CD4-positive, alpha-beta T cell treated with Interleukin-4 for 4 hours (primary cell): ENCODE measurements at places on chromosomes 1 and 21.

DNA sequence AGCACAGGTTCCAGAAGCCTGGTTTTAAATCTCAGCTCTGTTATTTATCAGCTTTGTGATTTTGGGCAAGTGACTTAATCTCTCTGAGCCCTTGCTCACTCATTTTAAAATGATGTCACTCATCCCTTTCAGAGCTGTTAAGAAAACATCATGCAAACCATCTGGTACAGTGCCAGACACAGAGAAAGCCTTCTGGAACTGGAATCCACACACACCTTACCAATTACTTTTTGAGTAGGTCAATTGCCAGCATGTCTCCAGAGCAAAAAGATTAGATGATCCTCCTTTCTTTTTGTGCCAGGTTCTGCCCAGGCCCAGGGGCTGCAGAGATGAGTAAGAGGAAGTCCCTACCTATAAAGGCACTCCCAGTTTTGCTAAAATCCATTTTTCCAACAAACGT, 61.3 kb downstream of the ROR1 start:
- DNase-seq: no peak

- DNase-seq: no peak
These were observed 64.8 kb downstream of the PIK3R3 start for GRCh38 chr1:46067652-46068051.

GRCh38 chr1:167839009-167839408, 74.9 kb downstream of the ADCY10 start:
- DNase-seq: no peak

DNA sequence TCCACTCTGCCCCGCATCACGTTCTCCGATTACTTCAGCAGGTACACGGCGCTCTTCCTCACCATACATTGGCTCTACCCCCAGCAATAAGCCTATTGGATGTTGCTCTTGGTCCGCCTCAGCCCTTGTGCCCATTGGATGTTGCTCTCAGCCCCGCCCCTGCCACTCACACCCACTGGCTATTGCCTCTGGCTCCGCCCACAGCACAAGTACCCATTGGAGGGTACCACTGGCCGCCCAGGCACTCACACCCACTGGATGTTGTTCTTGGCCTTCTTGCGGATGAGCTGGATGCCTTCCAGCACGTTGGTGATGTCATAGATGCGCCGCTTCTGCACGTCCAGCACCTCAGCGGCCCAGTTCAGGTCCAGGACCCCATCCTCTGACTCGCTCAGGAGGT, 9.4 kb downstream of the E2F2 start:
- DNase-seq: no peak

DNA sequence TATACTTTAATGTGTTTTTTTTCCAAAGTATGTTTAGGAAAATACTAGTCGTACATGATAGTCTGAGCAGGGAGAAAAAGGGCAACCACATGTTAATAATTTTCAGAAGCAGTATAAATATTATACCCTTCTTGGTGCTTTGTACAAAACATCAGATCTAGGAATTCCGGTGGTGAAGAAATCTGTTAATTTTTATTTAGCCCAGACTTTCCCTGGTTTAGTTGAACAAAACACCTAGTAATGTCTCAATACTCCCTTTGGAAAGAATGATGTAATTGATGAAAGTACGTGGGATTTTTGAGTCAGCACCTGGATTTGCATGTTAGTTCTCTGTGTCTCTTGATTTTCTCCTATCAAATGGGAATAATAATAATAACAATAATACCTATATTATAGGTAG, 38.4 kb upstream of the KCNK2 start:
- DNase-seq: no peak

GRCh38 chr1:26405281-26405915, 5.2 kb upstream of the LIN28A start:
- no peak for DNase-seq

GRCh38 chr1:44851308-44851707, 8.3 kb upstream of the PTCH2 start:
- no peak for DNase-seq

- DNase-seq: no peak
These were observed 814 bp downstream of the PAQR7 start for GRCh38 chr1:25874635-25875153.

- no peak for DNase-seq
These were observed 45.5 kb downstream of the TNFSF4 start for GRCh38 chr1:173161510-173162221.

- no peak for DNase-seq
These were observed 8.6 kb downstream of the RO60 start for GRCh38 chr1:193068013-193068412.

- no peak for DNase-seq
These were observed 308.5 kb downstream of the LTN1 start for GRCh38 chr21:28683982-28684752.

DNA sequence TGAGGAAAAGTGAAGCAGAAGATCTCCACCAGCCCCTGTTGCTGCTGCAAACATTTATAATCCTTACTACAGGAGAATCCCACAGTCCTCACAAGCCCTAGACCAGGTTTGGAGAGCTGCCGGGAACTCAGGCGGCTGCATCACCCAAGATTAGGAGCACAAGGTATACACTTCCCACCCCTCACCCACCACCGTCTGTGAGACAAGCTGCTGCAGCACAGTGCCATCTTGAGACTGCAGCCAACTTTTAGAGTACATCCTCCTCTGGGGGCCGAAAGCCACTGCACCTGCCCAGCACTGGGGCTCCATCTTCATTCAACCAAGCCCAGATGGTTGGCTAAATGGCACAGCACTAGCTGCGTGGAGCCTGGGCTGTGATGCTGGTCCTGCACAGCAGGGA, 13.8 kb downstream of the OLFML3 start:
- no peak for DNase-seq
